Uterine smooth muscle cell (primary cell): ENCODE measurements at places on chromosomes 7 and 10. TPM values are rescaled to one million over a fixed set of nuclear protein-coding genes. Genes with fewer than 3 reads are reported as not detected.

The GJD4 gene
- 0.12 TPM in 1 of 2 replicates, not detected in the other for total RNA-seq

The SPDYE2B gene
- total RNA-seq: not detected in 2 replicates

The CHST15 gene
- 4.6 and 6.5 TPM in 2 replicates for total RNA-seq

The NCAPG2 gene
- 20.6 and 70.3 TPM in 2 replicates for total RNA-seq

The ASAH2 gene
- 0.75 and 0.77 TPM in 2 replicates for total RNA-seq

The CALML5 gene
- not detected in 2 replicates for total RNA-seq

The AKR1C4 gene
- total RNA-seq: not detected in 2 replicates

The KIAA1217 gene
- 2.7 and 3.4 TPM in 2 replicates for total RNA-seq

The NEUROD6 gene
- not detected in 2 replicates for total RNA-seq

The MSRB2 gene
- 13.3 and 16.7 TPM in 2 replicates for total RNA-seq

The RELN gene
- total RNA-seq: 6.5 and 14.9 TPM in 2 replicates

The FAM131B gene
- total RNA-seq: 2.3 and 4.1 TPM in 2 replicates

The SHTN1 gene
- 1.4 and 1.8 TPM in 2 replicates for total RNA-seq

The GCK gene
- total RNA-seq: 0.55 and 0.62 TPM in 2 replicates

The CDK1 gene
- total RNA-seq: 29.4 and 98.9 TPM in 2 replicates

The EBF3 gene
- total RNA-seq: 0.12 and 1.3 TPM in 2 replicates

The C10orf67 gene
- 0.11 and 0.12 TPM in 2 replicates for total RNA-seq
